ENCODE measurements at places on chromosomes 11 and 22.
A peak's percentile ranks its signal among the peaks of the same experiment; 100 is the strongest.

DNA sequence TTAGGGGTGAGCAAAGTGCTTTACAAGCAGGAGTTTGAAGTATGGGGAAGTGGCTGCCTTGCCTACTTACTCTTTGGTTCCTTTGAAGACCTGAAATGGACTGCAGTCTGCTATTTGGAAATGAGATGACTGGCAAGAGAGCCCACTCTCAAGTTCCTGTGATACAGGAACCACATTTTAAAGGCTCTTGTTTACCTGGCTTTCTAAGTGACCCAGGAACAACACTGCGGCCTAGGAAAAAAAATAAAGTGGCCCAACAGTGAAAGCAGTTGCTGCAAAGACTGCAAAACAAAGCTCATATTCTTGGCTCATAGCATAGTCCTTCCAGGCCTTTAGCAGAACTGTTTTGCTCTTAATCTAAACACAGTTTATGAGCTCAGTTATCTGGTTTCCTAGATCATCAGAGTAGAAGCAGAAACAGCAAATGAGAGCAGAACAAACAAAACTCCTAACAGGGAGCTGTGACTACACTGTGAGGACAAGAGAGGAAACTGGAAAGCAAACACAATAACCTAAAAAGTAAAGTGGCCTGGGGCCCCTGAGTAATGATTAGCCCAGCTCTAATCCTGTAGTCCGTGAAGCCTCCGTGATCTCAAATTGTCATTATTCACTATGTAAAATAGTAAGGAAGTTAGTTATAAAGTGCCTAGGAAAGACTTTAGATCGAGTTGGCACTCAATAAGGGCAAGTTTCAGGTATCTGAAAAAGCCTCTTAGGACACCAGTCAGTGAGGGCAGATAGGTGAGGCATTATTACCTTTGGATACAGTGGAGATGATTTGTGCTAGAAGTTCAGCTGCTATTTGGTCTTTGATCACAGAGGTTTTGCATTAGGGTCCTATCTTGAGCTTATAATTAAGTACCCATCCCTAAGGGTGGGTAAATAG lies 11.5 kb downstream of the CCDC117 start:
- no peak for DNase-seq

DNA sequence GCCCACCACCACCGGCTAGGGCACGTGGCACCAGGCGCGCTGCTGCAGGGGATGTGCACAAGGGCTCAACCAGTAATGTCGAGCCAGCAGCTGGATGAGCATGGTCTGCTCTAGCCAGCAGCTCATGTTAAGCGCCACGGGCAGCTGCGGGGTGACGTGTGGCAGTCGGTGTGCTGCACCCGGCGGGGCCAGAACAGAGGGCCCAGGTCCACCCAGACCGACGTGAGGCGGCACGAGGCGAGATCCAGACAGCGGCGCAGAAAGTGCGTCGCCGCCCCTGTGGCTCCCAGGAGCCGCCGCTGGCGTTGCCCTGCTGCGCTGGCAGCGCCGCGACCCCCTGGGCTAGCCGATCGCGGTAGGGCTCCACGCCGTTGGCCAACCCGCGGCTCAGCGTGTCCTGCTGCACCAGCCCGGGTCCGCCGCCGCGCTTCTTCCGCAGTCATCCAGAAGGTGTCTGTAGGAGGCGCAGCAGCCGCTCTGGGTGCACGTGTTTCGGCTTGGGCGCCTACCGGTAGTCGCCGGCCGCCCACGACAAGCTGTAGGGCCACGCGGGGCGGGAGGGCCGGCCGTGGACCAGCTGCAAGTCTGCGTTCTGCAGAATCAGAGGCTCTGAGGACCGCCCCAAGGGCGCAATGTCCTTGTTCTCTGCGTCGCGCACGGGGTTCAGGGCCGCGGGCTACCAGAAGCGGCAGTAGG lies 4.6 kb upstream of the GALR3 start:
- DNase-seq = peak; percentile 45

GRCh38 chr22:25161017-25161915 lies 38.4 kb upstream of the CRYBB3 start:
- DNase-seq = no peak

- no peak for DNase-seq
Measured at GRCh38 chr22:42430528-42431125, 1.6 kb downstream of the NFAM1 start.

- no peak for DNase-seq
Measured at GRCh38 chr11:8228231-8228630, 35.4 kb downstream of the LMO1 start.

DNA sequence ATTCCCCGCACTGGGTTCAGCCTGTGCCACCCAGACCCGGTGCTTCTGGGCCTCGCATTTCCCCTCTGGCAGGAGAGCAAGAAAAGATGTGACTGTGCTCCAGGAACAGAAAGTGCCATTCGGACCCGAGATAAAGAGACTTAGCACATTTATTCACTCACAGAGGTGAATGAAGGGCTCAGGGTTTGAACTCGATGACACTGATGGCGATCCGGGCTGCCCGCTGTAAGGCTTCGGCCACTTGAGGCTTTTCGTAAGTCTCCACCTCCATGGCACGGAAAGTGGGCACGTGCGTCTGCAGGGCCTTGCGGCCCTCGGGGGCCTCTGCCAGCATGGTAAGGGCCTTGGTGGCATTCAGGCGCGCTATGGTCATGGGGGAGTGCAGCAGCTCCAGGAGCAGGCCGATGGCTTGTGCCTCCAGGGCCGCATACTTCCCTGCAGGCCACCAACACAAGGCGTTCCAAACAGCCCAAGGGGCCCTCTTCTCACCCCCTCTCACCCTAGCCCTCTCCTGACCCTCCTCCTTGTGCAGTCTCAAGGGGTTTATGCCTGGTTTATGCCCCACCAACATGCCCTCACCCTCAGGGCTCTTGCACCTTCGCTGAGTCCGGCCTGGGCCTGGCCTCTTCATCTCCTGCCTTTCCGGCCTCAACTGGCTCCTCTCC lies 10.9 kb upstream of the GNAZ start:
- no peak for DNase-seq

All from activated CD8-positive, alpha-beta memory T cell treated with anti-CD3 and anti-CD28 coated beads for 1 hour (primary cell).